ENCODE measurements at places on chromosomes 5 and 9. TPM values are rescaled to one million over a fixed set of nuclear protein-coding genes. Genes with fewer than 3 reads are reported as not detected.

DNA sequence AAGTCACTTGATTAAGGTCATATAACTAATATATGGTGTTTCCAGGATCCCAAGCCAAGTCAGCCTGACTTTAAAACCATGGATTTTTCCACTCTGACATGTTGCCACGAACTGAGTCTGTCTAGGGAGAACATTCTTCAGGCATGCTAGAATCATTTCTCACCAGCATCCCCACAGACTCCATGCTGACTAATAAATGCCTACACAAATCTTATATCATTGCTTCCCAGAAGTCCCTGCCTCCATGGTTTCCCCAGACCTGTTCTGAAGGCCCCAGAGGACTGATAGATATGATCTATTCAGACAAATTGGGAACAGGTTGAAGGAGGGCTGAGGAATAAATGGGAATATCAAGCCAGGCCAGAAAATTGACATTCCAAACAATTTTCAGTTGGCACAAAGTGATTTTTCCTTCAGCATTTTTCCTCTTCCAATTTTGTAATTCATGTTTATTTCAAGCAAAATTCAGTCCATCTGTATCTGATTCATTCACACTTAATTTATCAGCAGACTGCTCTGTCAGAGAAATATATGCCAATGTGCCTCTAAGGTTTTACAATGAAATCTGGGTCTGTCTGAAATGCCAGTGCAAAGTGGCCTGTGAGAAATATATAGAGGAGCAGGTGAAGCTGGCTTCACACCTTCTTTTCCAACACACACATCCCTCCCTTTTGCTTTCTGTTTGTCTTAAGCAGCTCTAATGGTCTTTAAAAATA, 413.6 kb upstream of the TNC start:
- DNase-seq, result no peak

GRCh38 chr9:137049544-137050449, 3.8 kb upstream of the NPDC1 start:
- DNase-seq, result peak; percentile 58

GRCh38 chr9:107650321-107650720, 160.8 kb upstream of the KLF4 start:
- DNase-seq, result no peak

GRCh38 chr5:139473565-139473964, 2.8 kb downstream of the SMIM33 start:
- no peak for DNase-seq

DNA sequence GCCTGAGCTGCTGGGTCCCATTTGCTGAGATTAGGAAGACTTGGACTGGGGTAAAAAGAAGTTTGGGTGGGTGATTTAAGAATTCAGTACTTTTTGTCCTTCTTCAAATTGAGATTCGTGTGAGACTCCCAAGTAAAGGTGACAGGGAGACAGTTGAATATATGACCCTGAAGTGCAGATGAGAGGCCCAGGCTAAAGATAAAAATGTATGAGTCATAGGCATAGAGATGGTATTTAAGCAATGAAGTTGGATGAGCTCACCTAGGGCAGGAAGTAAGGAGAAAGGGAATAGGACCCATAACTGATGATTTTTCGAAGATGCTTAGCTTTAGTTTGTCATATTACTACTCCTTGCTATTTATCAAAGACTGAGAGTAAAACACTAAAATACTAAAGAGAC, 255.9 kb upstream of the ADRA1B start:
- DNase-seq, result no peak

- no peak for DNase-seq
Measured at GRCh38 chr9:125153712-125154367, 10.5 kb upstream of the SCAI start.

DNA sequence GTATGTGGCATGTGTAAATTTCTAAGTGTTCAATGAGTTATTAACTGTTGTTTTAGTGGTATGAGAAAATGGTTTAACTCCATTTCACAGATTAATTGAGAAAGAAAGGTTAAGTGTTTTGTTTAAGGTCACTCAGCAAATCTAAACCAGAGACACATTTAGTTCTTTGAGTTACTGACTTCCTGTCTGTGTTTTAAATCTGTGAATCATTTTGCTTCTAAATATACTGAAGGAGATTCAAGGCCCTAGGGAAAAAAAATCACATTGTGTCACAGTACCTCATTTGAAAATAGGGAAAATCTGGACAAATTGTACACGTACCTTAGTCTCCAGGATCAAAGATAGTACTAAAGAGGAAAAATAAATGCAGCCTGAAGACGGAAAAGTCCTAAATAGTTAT, 368.2 kb downstream of the TMEM161B start:
- no peak for DNase-seq

DNA sequence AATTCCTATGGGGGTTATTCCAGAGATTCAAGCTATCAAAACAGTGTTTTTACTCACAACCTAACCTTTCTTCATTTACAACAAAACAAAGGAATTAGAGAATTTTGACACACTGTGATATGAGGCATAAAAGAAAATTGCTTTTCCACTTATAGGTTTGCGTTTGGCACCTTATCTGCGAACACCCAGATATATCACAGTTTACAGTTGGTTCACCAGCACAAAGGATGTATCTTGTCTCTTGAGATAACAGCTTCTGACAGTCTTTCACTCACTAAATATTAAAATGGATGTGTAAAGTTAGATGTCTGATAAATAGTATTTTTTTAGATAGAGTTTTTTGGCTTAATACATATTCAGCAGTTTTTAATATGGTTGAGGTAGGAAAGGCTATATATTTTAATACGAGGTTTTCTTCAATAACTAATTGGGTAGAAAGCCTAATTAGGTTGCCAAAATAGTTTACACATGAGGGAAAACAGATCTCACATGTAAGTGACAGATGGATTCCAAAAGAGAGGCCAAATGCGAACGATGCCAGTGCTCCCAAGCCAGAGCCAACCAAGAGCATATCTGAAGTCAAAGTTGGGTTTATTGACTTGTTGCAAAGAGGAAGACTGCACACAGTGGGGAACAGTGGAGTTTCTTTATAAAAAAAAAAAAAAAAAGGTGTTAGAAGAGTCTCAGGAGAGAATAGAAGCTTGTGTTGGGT, 1495.2 kb downstream of the MAT2B start:
- DNase-seq, result no peak

- DNase-seq, result peak; percentile 65
Measured at GRCh38 chr5:140239939-140240700, 62.8 kb downstream of the PFDN1 start.

DNA sequence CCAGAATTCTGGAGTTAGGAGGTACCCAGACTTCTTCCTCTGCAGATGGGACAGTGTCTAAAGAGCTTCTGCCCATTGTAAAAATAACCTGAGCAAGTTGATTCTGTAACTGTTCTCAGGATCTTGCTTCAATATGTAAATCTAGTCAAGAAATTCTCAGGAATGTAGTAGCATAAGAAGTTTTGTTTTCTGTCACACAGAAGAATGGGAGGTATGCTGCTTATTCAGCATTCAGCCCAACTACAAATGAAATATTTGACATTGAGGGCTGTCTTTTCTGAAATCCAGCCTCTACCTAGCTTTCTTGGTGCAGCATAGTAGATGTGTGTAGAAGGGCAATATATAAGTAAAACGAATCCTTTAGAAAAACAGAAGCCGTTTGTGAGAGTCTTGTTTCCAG, 13.8 kb downstream of the MACIR start:
- no peak for DNase-seq

Gene SLC36A3
- not detected for total RNA-seq

Gene NR5A1
- 50.2 TPM for total RNA-seq

- no peak for DNase-seq
Measured at GRCh38 chr5:31941151-31941755, 232.9 kb downstream of the GOLPH3 start.

GRCh38 chr9:83434254-83434653, 103.9 kb downstream of the FRMD3 start:
- no peak for DNase-seq

DNA sequence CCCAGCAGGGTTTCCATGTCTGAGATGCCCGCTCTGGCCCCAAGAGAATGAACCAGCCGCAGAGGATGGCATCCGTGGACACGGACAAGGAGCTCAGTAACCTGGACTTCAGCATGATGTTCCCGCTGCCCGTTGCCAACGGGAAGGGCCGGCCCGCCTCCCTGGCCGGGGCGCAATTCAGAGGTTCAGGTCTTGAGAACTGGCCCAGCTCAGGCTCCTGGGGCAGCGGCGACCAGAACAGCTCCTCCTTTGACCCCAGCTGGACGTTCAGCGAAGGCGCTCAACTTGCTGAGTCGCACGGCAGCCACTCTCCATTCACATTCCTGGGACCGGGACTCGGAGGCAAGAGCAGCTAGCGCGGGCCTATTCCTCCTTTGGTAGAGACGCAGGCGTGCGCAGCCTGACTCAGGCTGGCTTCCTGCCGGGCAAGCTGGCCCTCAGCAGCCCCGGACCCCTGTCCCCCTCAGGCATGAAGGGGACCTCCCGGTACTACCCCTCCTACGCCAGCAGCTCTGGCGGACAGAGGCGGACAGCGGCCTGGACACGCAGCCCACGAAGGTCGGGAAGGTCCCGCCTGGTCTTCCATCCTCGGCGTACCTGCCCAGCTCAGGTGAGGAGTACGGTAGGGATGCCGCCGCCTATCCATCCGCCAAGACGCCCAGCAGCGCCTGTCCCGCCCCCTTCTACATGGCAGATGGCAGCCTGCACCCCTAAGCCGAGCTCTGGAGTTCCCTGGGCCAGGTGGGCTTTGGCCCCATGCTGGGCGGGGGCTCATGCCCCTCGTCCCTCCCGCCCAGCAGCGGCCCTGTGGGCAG, 74.4 kb downstream of the INSL6 start:
- no peak for DNase-seq

DNA sequence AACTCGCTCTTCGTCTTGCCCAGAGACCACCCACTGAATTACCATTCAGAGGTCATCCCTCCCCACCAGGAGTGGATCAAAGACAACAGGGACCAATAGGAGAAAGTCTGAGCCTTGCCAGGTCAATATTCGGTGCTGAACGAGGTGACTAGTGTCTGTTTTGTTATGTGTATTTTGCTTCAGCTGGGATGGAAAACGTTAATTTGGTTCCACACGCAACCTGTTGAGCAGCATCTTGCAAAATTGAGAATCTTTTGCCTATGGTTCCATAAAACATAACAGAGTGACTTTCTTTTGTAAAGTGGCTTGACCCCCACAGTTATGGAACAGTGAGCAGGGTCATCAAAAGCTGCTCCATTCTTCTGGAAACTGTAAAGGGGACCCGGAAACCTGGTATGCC, 168.4 kb downstream of the MSX2 start:
- no peak for DNase-seq

GRCh38 chr9:98596486-98596885, 112.2 kb downstream of the GABBR2 start:
- DNase-seq, result no peak

DNA sequence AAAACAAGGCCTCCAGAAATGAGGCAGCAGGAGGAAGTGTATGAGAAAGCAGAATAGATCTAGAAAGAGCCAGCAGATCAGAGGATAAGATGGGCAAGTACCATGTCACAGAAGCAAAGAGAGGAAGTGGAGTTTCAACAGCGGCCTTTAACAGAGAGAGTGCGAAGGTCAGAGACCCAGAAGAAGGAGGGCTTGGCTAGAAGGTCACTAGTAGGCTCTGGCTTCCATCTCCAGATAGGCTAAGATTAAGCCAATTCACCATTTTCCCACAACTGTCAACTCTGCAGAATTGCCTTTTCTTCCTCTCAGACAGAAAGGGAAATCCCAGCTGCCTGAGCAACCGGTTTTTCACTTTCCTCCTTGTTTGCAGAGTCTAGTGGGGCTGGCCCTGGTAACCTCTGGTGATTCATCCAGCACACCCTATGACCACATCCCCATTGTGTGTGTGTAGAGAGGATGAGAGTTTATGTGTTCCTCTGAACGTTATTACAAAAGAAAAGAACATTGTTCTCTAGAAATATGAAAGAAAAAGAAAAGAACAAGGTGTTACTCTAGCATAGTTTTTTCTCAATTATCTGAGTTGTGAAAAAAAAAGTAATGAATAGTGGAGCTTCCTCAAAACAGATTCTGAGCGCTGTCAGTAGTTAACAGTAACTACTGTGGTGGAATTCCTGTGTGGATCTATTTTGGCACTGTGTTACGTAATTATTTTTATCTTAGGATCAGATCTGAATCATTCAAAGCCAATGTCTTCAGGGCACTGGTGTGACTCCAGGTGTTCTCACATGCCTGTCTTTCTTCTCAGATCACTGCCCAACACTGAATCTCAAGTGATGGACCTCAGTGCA, 220.4 kb downstream of the ARRDC3 start:
- peak; percentile 47 for DNase-seq

DNA sequence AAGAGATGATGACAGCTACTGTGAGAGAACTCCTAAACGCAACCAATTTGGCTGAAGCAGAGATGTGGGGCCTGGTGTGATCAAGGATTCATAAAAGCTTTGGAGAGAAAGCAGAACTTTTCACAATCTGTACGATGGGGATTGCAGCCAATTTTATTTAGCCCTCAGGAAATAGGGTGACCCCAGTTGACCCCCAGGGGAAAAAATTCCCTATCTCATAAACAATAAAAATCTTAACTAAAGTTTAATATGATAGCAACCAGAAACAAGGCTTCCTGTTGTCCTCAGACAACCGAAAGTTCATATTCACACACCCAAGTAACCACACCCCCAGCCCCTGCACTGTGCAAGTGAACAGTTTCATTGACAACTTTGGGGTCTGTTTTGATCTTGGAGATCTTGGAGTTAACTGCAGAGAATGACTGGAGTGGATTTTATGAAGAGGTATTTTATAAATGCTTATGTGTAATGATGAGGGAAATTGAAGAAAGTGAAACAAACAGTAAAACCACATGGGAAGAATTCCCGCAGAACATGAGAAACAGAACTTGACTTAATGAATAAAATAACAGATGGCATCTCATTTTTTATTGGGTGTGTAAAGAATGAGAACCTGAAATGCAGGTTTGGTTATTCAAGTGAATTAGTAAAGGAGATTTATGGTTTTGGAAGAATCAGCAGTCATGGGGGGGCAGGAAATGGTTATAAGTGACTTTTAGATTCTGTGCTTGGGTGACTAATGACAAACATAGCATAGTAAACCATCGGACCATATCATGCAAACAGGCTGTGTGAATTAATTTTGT, 94.5 kb downstream of the PDE4D start:
- DNase-seq, result no peak

DNA sequence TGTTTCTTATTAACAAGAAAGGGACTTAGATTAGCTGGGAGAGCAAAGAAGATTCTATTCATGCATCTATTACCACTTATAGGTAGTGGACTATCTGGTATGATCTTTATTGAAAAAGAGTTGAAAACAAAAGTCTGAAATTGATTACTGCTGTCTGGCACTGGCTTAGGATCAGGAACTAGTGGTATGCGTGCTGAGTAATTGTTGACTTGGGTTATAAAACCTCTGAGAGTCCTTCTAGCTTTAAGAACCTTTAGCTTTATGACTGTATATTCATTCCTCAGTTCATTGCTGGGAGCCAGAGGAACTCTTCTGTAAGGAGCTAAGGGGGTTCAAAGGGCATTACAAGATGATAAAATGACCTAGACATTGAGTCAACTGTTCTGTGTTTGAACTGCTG, 7.6 kb downstream of the SLC1A1 start:
- no peak for DNase-seq

- DNase-seq, result no peak
Measured at GRCh38 chr5:57175551-57176309, 1.9 kb downstream of the GPBP1 start.

DNA sequence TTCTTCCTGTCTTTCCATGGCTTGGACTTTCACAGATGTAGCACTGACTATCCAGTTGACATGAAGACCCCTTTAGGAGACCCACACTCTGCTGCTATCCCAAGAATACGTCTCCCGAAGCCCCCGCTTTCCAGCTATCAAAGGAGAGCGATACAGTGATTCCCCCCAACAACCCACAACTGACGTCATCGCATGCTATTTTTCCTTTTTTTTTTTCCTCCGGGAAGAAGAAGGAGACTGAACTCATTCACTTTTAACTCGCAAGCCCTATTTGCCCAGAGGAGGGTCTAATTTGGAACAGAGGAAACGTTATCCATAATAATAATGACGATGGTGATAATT, 2.1 kb downstream of the PAPPA start:
- no peak for DNase-seq

All from ovary (tissue), 10 donors.